ENCODE measurements at places on chromosomes 3 and 15.

GRCh38 chr3:74287557-74287956, 326.9 kb downstream of the CNTN3 start:
- no peak for DNase-seq

DNA sequence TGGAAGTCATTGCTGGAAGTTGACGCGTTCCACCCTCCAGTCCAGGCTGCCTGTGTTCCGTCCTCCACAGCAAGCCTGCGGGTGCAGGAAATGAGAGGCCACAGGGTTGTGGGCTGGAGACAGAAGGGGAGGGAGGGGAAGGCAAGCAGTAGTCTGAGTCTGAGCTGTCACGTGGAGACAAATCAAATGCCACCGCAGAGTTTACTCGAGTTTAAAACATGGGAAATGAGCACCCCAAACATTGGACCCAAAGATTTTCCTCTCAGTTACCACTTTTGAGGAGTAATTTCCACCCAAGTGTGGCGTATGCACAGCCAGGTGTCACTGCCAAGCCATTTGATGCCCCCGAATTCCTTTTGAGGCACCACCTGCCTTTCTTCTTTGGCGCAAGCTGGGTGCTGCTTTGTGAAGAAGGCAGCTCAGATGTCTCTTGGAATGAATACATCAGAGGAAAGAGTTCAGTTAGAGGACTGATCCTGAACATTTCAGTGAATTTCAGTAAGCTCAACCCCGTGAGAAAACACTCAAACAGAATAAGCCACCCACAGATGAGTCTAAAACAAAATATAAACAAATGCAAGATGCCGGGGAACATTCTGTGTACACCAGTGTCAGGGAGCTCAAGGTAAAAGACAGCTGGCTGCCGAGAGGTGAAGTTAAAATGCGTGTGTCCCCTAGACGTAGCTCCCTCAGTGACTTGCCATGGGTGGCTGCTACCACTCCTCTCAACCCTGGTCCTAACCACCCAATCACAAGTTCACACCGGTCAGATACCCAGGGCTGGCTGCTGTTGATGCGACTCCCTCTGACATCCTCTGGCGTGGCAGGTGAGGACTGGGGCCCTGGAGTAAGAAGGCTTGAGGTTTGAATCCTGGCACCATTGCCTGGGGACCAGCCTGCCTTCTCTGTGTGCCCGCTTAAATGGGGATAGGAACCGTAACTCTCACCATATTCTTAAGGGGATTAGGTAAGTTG, 203.8 kb downstream of the UACA start:
- no peak for DNase-seq

DNA sequence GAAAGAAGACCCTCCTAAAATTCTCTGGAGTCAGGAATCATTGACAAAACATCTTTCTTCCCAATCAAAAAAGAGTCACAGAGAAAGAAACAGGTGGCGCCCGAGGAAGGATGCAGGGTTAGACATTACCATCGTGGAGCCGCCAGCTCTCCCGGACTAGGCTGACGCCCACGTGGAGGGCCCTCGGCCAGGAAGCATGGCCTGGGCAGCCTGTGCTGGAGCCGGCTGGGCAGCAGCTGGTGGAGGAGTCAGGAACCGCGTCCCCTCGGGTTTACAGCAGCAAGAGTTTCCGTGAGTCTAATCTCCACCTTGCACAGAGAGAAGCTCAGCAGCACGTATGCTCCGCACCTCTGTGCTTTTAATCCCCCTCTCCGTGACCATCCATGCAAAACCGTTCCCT, 533.7 kb upstream of the ATP11B start:
- no peak for DNase-seq

GRCh38 chr3:172034786-172035685, 4.3 kb upstream of the FNDC3B start:
- peak; percentile 83 for DNase-seq

DNA sequence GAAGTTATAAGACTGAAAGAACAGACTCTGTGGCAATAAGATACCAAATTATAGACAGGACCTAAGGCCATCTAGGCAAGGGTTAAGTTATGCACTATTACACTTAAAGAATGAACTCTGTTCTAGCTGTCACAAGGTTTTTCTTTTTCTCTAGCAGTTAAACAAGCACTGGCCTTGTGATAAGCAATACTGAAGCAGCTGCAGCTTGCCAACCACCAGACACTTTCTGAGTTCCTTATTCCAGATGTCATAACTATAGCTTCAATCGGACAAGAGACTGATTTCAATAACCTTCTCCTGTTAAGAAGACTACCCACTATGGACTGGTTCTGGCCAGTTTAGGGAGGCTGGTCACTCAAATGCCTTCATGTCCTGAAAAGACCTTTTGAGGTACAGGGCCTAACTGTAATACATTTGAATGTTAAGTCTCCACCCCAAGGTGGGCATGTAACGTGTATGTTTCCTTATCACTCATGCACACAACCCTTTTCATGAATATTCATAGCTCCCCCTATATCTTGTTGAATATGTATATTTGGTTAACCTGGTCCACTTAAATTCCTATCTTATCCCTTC, 85.8 kb downstream of the CFAP20DC start:
- DNase-seq: no peak

GRCh38 chr3:106242781-106243180, 374.0 kb upstream of the CBLB start:
- no peak for DNase-seq

DNA sequence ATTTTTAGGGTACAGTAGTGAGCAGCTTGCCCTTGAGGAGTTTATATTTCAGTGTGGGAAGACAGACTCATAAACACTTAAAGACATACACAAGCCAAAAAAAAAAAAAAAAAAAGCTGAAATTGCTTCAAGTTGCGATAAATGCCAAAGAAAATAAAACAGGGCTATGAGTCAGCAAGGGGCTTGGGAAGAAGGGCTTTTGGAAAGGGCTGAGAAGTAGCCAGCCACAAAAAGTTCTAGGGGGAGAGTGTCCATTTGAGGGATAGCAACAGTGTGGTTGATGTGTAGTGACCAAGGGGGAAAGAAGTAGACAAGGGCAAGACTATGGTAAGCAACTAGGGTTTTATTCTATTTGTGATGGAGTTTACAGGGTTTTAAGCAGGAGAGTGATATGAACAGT, 185.5 kb downstream of the ADAMTS9 start:
- no peak for DNase-seq

GRCh38 chr15:40108061-40108854, 421 bp downstream of the BMF start:
- peak; percentile 50 for DNase-seq

GRCh38 chr3:178181784-178182183, 354.5 kb upstream of the KCNMB2 start:
- no peak for DNase-seq

GRCh38 chr15:28913171-28913765, 27.5 kb downstream of the APBA2 start:
- DNase-seq: no peak

GRCh38 chr3:42605546-42606173, 5.2 kb downstream of the NKTR start:
- DNase-seq: no peak

GRCh38 chr15:35674873-35675781, 129.2 kb upstream of the DPH6 start:
- DNase-seq: no peak

DNA sequence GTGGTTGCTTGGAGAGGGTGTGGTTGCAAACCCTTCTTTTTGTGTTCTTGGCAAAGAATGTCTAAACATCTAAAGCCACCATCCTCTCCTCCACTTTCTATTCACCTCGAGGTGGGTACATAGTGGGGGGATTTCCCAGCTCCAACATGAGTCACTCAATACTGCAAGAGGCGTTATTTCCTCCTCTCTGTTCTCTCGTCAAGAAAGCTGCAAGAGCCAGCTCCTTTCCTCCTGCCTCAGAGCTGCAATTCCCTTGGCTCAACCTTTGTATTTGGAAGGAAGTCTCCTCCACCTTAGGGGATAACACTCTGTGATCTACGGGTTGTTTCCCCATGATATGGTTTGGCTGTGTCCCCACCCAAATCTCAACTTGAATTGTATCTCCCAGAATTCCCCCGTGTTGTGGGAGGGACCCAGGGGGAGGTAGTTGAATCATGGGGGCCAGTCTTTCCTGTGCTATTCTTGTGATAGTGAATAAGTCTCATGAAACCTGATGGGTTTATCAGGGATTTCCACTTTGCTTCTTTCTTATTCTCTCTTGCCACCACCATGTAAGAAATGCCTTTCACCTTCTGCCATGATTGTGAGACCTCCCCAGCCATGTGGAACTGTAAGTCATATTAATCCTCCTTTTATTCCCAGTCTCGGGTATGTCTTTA, 138.4 kb downstream of the PLCL2 start:
- DNase-seq: no peak

GRCh38 chr15:86316726-86317383, 237.2 kb downstream of the AGBL1 start:
- no peak for DNase-seq

GRCh38 chr15:91632981-91633380, 220.5 kb upstream of the SLCO3A1 start:
- no peak for DNase-seq

- peak; percentile 80 for DNase-seq
Measured at GRCh38 chr3:31532587-31533168, at the start of gene STT3B. Gene STT3B (plus strand): TSS chr3:31532925. CDS start chr3:31532999, 74 bp downstream.

DNA sequence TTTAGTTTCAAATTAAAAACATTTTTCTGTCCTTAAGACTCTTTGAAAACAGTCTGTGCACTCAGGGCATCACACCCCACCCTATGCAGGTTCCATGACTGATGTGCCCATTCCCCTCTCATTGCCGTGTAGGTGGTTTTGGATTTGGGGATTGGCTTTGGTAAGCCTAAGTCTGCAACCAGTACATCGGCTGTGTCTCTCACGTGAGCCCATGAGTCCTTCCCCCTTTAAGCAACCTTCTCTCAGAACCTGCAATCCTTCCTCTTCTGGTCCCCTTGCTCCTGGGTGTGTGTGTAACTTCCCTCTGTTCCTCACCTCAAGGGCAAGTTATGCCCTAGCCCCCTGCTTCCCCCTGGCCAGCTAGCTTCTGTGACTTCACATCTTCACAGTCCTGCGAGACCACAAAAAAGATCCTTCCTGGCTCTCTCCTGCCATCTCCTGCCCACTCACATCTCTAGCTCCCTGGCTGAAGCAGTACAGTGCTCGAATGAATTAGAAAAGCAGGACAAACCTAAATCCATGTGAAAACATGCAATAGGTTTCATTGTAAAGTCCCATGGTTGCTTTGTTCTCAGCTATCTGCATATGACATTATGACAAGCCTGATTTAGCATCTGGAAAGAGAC, 126.7 kb downstream of the UACA start:
- peak; percentile 32 for DNase-seq

- DNase-seq: no peak
Measured at GRCh38 chr3:72659596-72659995, 188.6 kb downstream of the SHQ1 start.

GRCh38 chr3:73422571-73422970, 202.2 kb downstream of the PDZRN3 start:
- no peak for DNase-seq

- peak; percentile 32 for DNase-seq
Measured at GRCh38 chr3:139534992-139535879, 4.3 kb downstream of the RBP1 start.

DNA sequence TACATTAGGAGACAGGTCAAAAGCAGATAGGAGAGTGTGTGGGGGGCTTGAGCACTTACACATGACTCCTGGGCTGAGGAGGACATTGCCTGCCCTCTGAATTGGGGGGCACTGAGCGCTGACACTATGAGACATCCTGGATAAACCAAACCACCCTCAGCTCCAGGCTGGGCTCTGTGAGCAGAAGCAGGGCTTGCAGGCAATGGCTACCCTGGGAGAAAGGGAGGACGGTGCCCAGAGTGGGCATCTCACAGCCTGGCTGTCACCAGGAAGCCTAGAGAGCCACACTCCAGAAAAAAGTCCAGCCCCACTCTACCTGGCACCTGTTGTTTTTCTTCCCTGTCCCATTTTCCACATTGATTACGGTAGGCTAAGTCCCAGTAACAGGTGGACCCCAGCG, 8.2 kb upstream of the KLF13 start:
- no peak for DNase-seq

DNA sequence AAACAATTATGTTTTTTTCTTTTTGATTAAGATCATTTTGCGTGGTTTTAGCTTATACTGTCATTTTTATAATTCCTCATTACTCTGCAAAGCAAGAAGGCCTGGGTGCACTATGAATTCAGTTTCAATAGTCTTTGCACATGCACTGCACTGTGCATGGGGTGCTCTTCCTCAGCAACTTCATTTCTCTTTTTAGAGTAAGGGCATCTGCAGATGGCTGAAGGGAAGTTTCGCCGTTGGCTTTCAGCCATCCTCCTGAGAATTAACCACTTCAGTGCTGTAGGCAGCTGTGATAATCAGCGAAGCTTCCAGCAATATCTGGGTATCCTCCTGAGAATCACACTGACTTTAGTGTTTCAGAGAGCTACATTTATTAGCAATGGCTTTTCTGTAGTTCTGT, 284.8 kb downstream of the GBE1 start:
- no peak for DNase-seq

DNA sequence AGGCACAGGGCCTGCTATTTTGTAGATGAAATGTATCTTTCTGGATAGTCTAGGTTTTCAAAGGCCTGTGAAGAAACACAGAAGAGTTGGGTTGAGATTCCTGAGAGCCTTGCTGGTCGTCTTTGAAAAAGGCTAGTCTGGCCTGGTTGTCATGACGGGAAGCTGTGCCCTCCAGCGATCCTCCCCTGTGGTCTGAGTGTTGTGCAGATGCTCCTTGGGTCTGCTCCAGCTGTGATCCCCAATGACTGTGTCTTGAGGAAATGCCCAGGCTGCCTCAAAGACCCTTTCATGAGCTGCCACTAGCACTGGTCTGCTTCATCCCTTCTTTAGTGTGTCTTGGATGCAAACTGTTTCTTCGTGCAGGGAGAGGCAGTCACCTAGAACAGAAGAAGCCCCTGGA, 111.0 kb upstream of the SYNPR start:
- DNase-seq: no peak

GRCh38 chr15:80988148-80988796, 1.3 kb downstream of the MESD start:
- no peak for DNase-seq

- DNase-seq: no peak
Measured at GRCh38 chr15:40255033-40255432, 16.2 kb downstream of the PAK6 start.

- no peak for DNase-seq
Measured at GRCh38 chr3:114213627-114214541, 23.5 kb downstream of the ZNF80 start.

- no peak for DNase-seq
Measured at GRCh38 chr3:141875893-141876380, 506 bp upstream of the ATP1B3 start.

Data from HuH-7 (cell line).